Esophagus mucosa (tissue), 1 donor: ENCODE measurements at places on chromosomes 11 and 22.

- ATAC-seq: no peak
Measured at GRCh38 chr22:48535868-48536540, 1291.7 kb downstream of the BRD1 start.

- no peak for ATAC-seq
Measured at GRCh38 chr11:86980086-86980796, 25.0 kb upstream of the FZD4 start.

GRCh38 chr22:45882881-45883810, 93.8 kb downstream of the WNT7B start:
- ATAC-seq: peak; percentile 15

- ATAC-seq: peak; percentile 69
Measured at GRCh38 chr22:36221799-36222751, 17.3 kb downstream of the APOL2 start.
